ENCODE measurements at places on chromosomes 7 and 10.
A peak's percentile ranks its signal among the peaks of the same experiment; 100 is the strongest.

DNA sequence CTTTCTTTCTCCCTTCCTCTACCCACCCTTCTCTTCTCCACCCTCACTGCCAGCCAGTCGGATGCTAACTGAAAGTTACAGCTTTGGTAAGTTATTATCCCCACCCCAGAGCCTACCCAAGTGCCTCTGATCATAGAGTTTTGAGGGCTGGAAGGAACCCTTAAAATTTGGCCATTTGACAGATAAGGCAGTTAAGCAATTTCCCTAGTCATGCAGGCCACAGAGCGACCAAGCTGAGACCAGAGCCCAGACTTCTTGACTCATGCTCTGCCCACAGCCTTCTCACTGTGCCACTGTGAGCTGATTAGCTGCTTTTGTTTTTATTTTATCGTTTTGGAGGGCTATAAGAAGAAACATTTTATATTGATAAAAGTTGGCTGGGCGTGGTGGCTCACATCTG, 17.2 kb downstream of the SAP25 start:
- no peak for DNase-seq

- no peak for DNase-seq
These were observed 1.2 kb downstream of the SUFU start for GRCh38 chr10:102504976-102505300.

GRCh38 chr7:129903935-129904334, 48.8 kb downstream of the UBE2H start:
- no peak for DNase-seq

DNA sequence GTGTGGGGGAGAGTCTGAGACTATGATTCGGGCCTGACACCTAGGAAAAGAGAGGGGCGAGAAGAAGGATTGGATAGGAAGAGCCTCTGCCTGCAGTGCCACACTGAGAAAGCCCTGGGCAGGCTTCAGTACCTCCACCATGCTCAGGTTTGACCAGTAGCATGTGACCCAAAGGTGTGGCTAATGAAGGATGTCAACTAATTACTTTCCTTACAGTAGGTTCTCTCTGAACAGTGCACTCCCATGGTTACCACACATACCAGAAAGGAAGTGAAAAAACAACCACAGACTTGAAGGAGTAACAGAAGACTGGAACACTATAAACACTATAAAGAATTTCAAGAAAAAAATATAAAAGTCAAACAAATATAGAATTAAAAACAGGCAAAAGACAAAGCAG, 46.2 kb downstream of the SEM1 start:
- DNase-seq = no peak

DNA sequence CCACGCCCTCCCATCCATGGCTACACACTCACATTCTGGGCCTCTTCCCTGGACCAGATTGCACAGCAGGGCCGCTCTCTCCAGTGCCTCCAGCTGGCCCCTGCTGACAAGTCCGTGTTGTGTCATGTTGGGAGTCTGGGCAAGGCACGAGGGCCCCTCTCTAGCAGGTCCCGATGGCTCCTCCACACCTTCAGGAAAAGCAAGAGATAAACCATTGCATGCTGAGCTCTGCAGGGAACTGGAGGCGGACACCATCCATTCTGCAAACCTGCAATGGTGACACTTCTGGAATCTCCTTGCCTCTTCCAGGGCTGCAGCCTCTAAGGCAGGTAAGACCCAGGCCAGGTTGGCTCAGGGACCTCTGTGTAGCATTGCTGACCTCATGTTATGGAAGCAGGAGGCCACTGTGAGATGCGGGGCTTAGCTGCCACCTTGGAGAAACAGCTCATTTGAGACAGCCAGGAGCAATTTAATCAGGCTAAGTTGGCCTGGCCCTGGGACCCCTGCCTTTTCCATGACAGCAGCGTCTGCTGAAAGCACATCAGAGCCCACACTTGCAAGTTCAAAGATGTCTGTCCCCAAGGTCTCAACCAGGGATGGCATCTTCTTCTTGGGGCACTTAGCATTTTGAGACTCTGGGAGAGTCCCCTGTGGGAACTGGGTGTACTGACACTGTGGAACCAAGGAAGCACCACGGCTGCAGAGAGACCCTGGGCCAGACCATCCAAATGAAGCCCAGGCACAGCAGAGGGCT, 34.2 kb upstream of the LEP start:
- DNase-seq = no peak

- DNase-seq = no peak
These were observed 431.6 kb upstream of the NFE2L3 start for GRCh38 chr7:25720427-25720826.

- DNase-seq = peak; percentile 20
These were observed 11.6 kb upstream of the FFAR4 start for GRCh38 chr10:93554760-93555432.

DNA sequence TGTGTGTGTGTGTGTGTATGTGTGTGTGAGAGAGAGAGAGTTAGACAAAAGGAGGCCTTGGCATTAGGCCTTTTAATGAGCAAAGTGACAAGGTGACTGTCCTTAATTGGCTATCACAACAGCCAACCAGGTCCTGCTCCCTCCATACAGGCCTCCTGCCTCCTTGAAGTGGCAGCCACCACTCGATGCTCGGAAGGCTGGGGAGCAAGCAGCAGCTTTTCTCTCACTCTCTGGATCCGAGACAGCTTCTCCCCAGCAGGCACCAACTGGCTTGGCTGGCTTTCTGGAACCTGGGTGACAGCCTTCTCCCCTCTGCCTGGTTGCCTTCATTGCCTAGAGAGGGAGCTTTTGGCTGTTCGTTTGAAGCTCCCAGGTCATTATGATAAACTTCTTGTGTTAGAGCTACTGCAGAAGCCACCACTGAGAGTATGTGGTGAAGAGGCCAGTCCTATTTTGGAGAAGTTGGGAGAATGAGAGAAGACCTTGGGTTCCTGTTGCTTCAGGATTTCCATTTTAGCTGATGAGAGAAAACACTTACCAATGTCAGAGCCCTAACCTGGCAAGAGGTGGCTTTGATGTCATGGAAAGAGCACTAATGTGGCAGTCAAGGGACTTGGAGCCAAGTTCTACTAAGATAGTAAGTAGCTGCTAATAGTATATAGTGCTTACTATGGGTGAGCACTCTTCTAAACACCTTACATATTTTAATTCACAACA, 37.6 kb downstream of the RPS24 start:
- DNase-seq = no peak

DNA sequence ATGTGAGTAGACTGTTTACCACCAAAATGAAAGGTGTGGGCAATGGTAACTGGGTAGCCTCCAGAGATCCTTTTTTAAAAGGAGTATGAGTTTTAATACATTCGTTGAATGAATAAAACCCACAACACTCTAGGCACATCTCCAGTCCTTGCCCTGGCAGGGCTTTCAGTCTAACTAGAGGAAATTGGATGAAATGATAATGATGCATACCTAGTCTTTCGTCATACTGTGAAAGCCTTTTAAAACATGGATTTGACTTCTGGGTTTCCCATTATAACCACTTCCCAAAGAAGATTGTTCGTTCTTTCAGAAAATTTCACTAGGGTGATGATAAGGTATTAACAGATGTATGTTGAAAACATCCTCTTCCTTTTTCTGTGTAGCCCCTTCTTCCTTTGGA, 110.8 kb downstream of the REEP3 start:
- DNase-seq = no peak

- DNase-seq = no peak
These were observed 994 bp downstream of the SLC25A28 start for GRCh38 chr10:99619090-99619800.

DNA sequence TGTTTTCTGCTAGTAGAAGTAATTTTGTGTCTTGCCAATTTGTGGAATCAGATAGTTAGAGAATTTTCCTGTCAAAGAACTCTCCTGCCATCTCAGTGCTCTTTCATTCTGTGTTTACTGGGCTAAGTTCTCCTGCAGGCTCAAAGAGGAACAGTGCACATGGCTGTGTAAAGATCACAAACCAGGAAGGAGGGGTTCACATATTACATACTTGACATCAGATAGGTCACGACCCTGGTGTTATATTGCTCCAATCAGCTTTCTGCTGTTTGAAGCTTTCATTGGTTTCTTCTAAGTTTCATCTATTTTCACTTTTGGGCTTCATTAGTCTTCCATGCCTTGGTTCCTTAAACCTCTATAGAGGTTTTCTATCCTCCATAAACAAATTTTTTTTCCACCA, 13.5 kb upstream of the ELMO1 start:
- no peak for DNase-seq

- DNase-seq = no peak
These were observed 65.0 kb upstream of the FGFR2 start for GRCh38 chr10:121662945-121663917.

- DNase-seq = no peak
These were observed 294.2 kb downstream of the IPMK start for GRCh38 chr10:57973451-57973850.

GRCh38 chr7:157445246-157445955, 108.6 kb downstream of the DNAJB6 start:
- DNase-seq = no peak

GRCh38 chr7:155533120-155533826, 13.1 kb downstream of the CNPY1 start:
- no peak for DNase-seq

DNA sequence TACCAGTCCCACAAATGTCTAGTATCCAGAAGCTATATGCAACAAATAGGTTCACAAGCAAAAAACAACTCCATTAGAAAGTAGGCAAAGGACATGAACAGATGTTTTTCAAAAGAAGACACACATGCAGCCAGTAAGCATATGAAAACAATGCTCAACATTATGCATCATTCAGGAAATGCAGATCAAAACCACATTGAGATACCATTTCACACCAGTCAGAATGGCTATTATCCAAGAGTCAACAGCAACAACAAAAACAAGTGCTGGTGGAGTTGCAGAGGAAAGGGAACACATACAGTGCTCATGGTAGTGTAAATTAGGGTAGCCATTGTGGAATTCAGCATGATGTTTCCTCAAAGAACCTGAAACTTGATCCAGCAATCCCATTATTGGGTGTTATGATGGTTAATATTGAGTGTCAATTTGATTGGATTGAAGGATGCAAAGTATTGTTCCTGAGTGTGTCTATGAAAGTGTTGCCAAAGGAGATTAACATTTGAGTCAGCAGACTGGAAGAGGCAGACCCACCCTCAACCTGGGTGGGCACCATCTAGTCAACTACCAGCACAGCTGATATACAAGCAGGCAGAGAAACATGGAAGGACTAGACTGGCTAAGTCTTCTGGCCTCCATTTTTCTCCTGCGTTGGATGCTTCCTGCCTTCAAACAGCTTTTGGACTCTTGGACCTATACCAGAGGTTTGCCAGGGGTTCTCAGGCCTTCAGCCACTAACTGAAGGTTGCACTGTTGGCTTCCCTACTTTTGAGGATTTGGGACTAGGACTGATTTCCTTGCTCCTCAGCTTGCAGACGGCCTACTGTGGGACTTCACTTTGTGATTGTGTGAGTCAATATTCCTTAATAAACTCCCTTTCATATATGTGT, 218.4 kb upstream of the SEMA3D start:
- DNase-seq = no peak

DNA sequence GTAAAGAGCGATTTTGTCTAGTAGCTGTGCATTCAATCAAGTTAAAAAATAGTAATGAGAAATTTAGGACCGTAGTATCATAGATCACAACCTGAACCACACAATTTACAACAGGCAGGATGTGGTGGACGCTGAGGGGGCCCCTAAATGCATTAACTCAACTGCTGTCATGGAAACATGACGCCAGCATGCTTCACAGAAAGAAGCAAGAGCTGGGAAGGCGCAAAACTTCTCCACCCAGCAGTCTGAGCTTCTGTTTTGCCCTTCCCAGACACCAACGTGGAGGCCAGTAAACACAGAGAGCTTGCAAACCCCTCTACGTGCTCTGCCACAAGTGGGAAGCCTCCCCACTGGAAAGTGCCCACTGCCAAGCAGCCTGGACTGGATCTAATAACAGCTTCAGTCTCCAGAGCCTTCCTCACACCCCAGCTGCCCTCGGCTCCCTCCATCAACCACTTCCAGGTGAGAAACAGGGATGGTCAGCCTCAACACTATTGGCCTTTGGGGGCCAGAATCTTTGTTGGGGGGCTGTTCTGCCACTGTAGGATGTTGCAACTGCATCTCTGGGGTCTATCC, 151.8 kb downstream of the SFMBT2 start:
- peak; percentile 61 for DNase-seq

GRCh38 chr7:93165447-93165846, 17.3 kb upstream of the SAMD9L start:
- no peak for DNase-seq

GRCh38 chr7:322708-323111, 32.7 kb downstream of the FOXL3 start:
- DNase-seq = no peak

DNA sequence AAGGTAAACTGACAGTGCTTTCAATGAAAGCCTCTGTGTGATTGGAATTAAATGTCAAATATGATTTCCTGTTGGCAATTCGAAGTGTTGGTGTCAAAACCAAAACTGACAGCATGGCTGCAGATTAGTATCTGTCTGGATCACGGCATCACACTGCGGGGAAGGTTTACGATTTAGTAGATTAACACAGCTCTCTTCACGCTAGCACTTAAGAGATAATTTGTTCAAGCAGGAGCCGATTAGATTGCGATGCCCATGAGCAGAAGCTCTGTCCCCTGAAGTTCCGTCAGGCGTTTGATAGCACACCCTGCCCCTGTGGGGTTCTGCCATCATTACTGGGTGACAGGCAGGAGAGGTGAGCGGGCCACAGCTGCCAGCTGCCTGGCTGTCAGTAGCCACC, 279.5 kb upstream of the AUTS2 start:
- no peak for DNase-seq

- DNase-seq = peak; percentile 65
These were observed 94.0 kb downstream of the GRK5 start for GRCh38 chr10:119301397-119301796.

DNA sequence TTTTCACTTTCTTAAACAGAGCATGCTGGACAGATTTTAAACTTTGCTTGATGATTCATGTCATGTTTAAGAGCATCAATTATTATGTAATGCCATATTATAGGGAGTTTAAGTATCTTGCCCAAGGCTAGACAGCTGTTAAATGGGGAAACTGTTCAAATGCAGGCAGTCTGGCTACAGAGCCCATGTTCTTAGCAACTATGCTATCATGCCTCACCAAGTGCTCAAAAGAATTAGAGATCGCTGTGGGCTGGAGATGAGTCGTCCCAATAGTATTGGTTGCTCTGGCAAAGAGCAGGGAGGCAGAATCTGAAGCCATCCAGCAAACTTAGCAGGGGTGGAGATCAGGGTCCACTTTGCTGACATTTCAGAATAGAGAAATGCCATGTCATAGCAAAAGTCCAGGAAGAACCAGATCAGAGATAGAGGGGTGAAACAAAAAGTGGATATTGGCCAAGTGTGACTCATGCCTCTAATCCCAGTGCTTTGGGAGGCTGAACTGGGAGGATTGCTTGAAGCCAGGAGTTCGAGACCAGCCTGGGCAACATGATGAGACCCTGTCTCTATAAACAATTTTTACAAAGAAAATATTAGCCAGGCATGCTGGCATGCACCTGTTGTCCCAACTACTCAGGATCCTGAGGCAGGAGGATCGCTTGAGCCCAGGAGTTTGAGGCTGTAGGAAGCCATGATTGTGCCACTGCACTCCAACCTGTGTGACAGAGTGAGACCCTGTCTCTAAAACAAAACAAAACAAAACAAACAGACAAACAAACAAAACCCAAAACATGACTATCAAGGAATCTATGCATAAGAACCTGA, 57.8 kb downstream of the BAMBI start:
- no peak for DNase-seq

DNA sequence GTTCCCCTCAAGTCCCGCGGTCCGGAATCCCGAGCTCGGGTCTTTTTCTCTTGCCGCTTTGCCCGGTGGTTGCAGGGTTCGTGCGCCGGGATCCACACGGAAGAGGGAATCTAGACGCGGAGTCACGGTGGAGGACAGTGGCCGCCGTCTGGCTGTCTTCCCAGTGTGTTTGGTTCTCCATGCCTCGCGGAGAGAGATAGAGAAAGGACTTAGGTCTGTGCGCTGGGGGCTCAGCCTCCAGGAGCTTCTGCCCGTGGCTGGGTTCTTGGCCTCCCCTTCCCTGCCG, 1.6 kb downstream of the FFAR4 start:
- DNase-seq = no peak
